ENCODE measurements at places on chromosomes 5 and 9.

- DNase-seq, result no peak
Measured at GRCh38 chr5:179235416-179236400, 109.6 kb downstream of the ADAMTS2 start.

GRCh38 chr5:1101961-1102713, 9.7 kb downstream of the SLC12A7 start:
- no peak for DNase-seq

DNA sequence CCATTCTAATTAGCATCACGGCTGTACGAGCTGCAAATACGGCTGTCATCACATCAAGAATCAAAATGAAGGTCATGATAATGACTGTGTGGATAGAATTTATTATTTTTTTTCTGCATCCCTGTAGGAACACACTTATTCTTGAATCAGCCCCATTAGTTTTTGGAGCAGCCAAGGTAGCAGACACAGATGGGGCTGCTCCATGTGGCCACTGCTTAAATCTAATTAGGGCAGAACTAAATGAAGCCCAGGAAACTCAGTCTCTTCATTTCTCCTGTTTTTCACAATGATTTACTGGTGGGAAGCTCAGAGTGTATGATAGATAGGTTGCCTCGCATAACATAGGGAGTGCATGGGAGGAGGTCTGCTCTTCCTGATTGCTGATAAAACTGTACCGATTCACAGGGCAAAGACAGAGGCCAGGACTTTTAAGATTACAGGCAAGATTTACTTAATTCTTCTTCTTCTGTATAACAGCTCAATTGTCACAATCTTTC, 275.5 kb downstream of the GLIS3 start:
- DNase-seq, result no peak

GRCh38 chr5:57700072-57700471, 217.5 kb upstream of the ACTBL2 start:
- DNase-seq, result no peak

- DNase-seq, result no peak
Measured at GRCh38 chr9:6938873-6939272, 181.1 kb downstream of the KDM4C start.

Data from GM04504 (cell line).